ENCODE measurements at places on chromosomes 4 and X.

DNA sequence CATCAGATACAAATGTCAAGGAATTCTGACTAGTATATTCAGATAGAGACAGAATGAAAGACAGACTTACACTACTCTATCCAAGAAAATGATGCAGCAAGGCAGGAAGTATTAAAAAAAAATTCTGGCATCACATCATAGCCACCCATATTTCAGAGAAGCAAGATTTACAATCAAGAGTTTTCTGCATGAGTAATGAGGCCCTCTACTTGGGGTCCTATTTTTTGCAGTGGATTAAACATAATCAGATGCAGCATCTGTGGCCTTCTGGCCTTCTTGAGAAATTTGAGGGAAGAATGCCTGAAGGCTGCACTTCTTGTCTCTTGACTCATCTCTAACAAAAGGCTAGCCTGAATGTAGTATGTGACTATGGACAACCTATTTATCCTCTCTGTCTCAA, 48.2 kb upstream of the SLIT2 start:
- H3K4me3 ChIP-seq = no peak overlapping the region
- no peak overlapping the region for H3K27ac ChIP-seq
- H3K27me3 ChIP-seq = no peaks in the 10 kb centered on the region
- DNase-seq = no peak
- no peaks in the 10 kb centered on the region for H3K4me1 ChIP-seq

DNA sequence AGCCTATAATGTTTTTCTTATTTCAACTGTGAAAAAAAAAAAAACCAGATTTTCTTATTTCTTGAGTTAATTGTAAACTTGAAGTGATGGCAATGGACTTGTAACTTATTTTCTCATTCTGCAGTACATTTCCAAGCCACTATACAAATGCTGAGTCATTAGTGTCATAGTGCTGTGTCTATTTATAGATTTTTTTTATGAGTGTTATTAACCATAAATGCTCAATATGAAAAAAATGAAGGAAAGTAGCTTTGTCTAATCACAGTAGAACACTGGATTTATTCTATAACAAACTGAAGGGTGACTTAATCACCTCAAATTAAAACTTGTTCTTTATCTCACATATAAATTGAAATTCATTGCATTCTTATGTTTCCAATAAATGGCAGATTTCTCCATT, 718.6 kb downstream of the CCSER1 start:
- no peaks in the 10 kb centered on the region for H3K27me3 ChIP-seq
- no peaks in the 10 kb centered on the region for H3K36me3 ChIP-seq
- no peak overlapping the region for H3K4me3 ChIP-seq
- no peak overlapping the region for H3K27ac ChIP-seq
- peaks cover 7% of the 10 kb centered on the region for H3K4me1 ChIP-seq

DNA sequence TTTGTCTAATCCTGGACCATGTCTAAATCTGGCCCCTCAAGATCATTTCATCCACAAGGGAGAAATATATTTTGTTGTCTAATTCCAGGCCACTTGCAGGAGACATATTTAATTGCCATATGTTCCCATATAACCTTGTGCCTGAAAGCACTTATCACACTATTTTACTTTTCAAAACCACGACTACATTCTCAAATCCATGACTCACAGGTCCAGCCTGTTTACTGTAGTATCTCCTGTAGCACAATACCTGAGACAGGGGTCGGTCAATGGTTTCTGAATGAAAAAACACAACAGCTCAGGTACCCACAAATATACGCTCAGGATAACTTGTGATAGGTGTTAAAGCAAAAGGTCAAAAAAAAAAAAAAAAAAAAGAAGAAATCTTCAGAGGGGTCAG, 60.9 kb downstream of the SEC24D start:
- no peaks in the 10 kb centered on the region for H3K27me3 ChIP-seq
- H3K4me1 ChIP-seq = no peaks in the 10 kb centered on the region
- H3K4me3 ChIP-seq = no peak overlapping the region
- H3K27ac ChIP-seq = no peak overlapping the region
- no peaks in the 10 kb centered on the region for H3K36me3 ChIP-seq

DNA sequence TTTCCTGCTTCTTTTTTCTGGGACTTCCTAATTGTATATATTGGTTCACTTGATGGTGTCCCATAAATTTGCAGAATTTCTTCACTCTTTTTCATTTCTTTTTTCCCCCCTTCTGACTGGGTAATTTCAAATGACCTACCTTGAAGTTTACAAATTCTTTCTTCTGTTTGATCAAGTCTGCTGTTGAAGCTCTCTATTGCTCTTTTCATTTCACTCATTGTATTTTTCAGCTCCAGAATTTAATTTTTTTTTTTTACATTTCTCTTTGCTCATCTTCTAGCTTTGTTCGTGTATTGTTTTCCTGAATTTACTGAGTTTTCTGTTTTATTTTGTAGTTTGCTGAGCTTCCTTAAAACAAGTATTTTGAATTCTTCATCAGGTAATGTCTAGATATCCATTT, 61.7 kb upstream of the SRD5A3 start:
- no peak overlapping the region for H3K4me3 ChIP-seq
- no peak for DNase-seq

GRCh38 chr4:19021617-19022016, 1000.1 kb upstream of the LCORL start:
- H3K4me1 ChIP-seq = no peaks in the 10 kb centered on the region
- no peak for DNase-seq
- H3K36me3 ChIP-seq = no peaks in the 10 kb centered on the region
- H3K27ac ChIP-seq = no peak overlapping the region

- H3K4me1 ChIP-seq = no peaks in the 10 kb centered on the region
- no peaks in the 10 kb centered on the region for H3K27me3 ChIP-seq
- DNase-seq = no peak
- H3K4me3 ChIP-seq = no peak overlapping the region
Observed at GRCh38 chr4:88442689-88443191, 14.2 kb upstream of the HERC5 start.

DNA sequence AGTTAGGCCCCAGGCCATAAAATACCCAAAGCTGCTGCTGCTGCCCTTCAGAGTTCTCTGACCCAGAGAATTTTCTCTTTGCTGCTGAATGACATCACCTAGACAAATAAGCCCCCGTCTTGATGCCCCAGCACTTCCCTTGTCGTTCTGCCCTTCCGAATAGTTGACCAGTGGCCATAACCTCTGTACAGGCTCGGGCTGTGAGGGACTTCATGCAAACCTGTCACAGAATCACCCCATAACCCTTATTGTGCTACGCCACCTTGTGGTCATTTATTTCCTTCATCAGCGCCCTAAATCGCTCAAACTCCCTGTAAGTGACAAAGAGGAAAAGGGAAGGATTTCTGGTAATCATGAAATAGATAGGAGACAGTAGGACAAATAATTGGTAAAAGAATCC, 18.8 kb downstream of the SPACA5 start:
- no peak overlapping the region for H3K27ac ChIP-seq
- no peaks in the 10 kb centered on the region for H3K4me1 ChIP-seq
- no peak overlapping the region for H3K4me3 ChIP-seq

DNA sequence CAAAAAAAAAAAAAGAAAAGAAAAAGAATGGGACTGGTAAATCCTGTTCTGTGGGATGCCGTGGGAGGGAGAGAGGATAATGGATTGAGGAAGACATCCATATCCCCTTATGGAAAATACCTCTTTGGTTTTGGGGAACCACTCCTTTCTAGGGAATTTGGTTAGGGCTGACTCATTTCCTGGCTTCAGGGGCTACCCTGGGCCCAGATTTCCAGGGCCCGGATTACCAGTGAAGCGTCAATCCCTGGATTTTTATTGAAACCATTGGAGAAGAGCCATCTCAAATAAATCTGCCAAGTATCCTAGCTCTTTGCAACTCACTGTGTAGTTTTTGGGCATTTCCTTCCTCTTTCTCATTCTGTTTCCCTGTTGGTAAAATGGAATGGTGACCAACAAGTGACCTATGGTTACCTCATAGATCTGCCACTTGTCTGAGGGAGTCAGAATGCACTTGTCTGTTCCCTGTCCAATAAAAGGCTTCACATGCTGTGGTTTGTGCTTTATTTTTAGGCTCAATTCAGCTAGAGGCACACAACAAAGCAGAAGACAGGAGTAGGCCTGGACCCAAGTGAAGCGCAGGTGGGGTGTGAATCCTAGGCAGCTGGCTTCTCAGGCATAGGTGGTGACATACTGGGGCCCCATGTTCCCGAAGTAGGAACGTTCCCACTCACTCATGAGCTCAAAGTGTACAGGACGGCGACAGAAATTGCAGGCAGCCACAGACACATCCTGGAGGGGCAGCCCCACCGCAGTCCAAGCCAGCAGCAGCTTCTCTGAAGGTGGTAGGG, 8.6 kb downstream of the APEX2 start:
- no peak overlapping the region for H3K4me3 ChIP-seq
- no peaks in the 10 kb centered on the region for H3K27me3 ChIP-seq
- H3K36me3 ChIP-seq = peaks cover 33% of the 10 kb centered on the region
- peaks cover 7% of the 10 kb centered on the region for H3K4me1 ChIP-seq

GRCh38 chr4:101191302-101192098, 155.8 kb downstream of the PPP3CA start:
- DNase-seq = peak; percentile 85
- H3K27ac ChIP-seq = no peak overlapping the region
- H3K36me3 ChIP-seq = no peaks in the 10 kb centered on the region

GRCh38 chrX:9775930-9776329, 10.3 kb upstream of the GPR143 start:
- H3K4me3 ChIP-seq = no peak overlapping the region
- H3K27me3 ChIP-seq = peaks cover 2% of the 10 kb centered on the region
- DNase-seq = peak; percentile 27
- peaks cover 8% of the 10 kb centered on the region for H3K4me1 ChIP-seq
- H3K27ac ChIP-seq = no peak overlapping the region
- H3K36me3 ChIP-seq = no peaks in the 10 kb centered on the region

DNA sequence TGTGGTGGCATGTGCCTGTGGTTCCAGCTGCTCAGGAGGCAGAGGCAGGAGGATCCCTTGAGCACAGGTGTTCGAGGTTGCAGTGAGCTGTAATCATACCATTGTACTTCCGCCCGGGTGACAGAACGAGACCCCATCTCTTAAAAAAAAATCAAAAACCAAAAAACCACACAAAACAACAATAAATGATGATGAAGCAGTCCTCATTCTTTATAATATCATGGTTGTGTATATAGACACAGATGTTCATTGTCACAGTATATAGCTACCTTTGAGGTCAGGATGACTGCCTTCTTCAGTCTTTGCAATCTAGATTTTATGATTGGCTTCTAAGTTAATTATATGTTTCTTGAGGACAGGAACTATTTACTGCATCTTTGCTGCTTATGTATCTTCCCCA, 37.0 kb downstream of the ZFX start:
- peaks cover 5% of the 10 kb centered on the region for H3K4me1 ChIP-seq
- no peaks in the 10 kb centered on the region for H3K27me3 ChIP-seq
- H3K27ac ChIP-seq = no peak overlapping the region
- no peaks in the 10 kb centered on the region for H3K36me3 ChIP-seq
- H3K4me3 ChIP-seq = no peak overlapping the region

DNA sequence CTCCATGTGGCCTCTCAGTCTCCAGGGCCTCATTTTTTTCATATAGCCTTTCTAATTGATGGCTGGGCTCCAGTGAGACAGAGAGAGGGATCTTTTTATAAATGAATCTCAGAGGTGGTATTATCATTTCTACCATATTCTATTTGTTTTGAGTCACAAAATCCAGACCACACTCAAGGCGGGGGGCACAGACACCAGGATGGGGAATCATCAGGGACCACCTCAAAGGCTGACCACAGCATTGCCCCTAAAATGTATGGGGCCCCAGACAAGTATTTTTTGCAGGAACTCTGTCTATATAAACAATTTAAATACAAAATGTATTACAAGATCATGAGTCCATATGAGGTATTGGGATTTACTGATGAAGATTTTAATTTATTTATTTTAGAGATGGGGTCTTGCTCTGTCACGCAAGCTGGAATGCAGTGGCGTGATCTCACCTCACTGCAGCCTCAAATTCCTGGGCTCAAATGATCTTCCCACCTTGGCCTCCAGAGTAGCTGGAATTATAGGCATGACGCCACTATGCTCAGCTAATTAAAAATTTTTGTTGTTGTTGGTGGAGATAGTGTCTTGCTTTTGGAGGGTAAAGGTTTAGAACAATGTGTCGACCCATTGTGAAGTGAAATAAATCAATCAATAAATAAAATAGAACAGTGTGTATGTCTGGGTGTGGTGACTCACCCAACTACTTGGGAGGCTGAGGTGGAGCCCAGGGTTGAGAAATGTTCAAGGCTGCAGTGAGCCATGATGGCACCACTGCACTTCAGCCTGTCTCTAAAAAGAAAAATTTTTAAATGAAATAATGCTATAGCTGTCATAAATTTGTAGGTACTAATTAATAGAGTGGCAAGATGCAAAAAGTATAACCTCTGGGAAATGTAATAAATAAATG, 29.4 kb downstream of the WDR13 start:
- H3K4me1 ChIP-seq = peaks cover 1% of the 10 kb centered on the region
- no peak overlapping the region for H3K27ac ChIP-seq
- no peaks in the 10 kb centered on the region for H3K27me3 ChIP-seq
- no peak for DNase-seq
- no peak overlapping the region for H3K4me3 ChIP-seq

- no peaks in the 10 kb centered on the region for H3K27me3 ChIP-seq
- H3K27ac ChIP-seq = no peak overlapping the region
- no peaks in the 10 kb centered on the region for H3K4me1 ChIP-seq
Observed at GRCh38 chr4:127506283-127506682, 126.5 kb upstream of the INTU start.

GRCh38 chr4:138671606-138672084, 343.9 kb upstream of the NOCT start:
- H3K27ac ChIP-seq = no peak overlapping the region
- H3K4me3 ChIP-seq = no peak overlapping the region
- no peaks in the 10 kb centered on the region for H3K4me1 ChIP-seq
- no peak for DNase-seq

GRCh38 chr4:169249214-169249973, 21.4 kb downstream of the SH3RF1 start:
- peaks cover 35% of the 10 kb centered on the region for H3K4me1 ChIP-seq
- no peak overlapping the region for H3K4me3 ChIP-seq
- H3K36me3 ChIP-seq = no peaks in the 10 kb centered on the region
- H3K27ac ChIP-seq = no peak overlapping the region
- no peaks in the 10 kb centered on the region for H3K27me3 ChIP-seq

DNA sequence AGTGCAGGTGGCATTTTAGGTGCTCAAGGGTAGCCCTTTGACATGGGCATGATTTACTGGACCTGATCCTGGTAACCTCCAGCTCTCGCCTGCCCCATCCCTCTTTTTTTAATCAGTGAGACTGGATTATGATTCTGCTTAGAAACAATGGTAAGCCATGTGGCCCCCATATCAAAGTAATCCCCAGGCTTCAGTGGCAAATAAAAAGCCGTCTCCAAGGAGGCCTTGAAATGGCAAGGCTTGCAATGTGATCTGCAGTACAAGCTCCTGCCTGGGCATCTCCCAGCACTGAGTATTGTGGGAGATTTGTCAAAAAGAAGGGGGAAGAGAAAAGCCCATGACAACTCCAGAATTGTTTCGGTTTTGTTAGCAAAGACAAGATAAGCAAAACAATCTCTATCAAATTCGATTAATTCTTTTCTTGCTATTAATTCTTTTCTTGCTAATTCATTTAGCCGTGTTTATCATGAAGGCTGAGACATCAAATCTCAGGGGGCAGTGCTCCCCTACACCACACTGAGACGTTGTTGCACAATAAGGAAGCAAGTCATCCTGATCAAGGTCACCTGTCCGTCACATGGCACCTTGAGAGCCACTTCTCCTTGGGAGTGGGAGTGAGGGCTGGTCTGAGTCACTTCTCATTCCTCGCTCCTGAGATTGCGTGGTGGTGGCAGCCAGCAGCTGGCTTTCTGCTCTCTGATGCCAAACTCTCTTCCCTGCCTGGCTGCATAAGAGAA, 312.7 kb upstream of the GATB start:
- H3K4me3 ChIP-seq = no peak overlapping the region
- no peak overlapping the region for H3K27ac ChIP-seq
- H3K27me3 ChIP-seq = no peaks in the 10 kb centered on the region
- H3K4me1 ChIP-seq = no peaks in the 10 kb centered on the region
- peak; percentile 4 for DNase-seq
- no peaks in the 10 kb centered on the region for H3K36me3 ChIP-seq

GRCh38 chrX:150366951-150367545, 3.9 kb downstream of the MAMLD1 start:
- H3K27me3 ChIP-seq = peaks cover 2% of the 10 kb centered on the region
- peak overlapping the region; percentile 72 for H3K4me3 ChIP-seq
- H3K36me3 ChIP-seq = no peaks in the 10 kb centered on the region
- no peak overlapping the region for H3K27ac ChIP-seq
